ENCODE measurements at places on chromosomes 1 and 21.

DNA sequence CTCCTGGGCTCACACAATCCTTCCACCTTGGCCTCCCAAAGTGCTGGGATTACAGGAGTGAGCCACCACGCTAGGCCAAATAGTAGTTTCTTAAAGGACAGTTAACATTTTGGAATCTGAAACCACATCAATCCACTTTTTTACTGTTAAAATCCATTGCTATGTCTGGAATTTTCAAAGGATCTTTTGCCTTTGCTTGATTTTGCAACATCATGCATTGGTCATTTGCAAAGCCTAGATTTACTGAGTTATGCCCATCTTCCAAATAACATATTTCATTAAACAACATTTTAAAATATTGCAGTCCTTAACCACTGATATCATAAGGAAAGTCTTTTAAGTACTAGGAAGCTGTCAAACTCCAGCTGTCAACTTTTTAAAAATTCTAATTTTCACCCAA is 3.3 kb downstream of the POGZ start:
- no peak for DNase-seq

- DNase-seq: no peak
These were observed 7.5 kb downstream of the MIER1 start for GRCh38 chr1:66932291-66932690.

DNA sequence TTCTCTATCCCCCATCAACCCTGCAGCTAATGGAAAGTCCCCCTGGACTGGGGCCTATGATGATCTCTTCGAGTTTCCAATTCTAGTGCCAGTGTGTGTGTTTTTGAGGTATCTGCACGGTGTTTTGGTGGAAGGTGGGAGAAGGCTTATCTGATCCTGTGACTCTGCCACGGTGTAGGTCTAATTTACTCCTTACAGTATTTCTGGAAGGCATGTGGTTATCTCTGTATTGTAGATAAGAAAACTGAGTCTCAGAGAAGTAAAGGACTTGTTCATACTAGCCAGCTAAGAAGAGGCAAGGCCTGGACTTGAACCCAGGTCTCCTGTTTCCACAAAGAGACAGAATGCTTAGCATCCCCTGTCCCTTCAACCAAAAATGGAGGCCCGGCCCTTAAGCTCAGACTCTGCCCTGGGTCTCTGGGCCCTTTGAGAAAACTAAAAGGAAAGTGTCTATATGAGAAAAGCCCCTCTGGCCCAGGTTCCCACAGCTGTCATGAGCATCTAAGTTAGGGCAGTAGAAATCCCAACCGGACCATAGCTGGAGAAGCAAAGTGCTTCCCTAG is 20.3 kb downstream of the RIMS3 start:
- DNase-seq: no peak

GRCh38 chr1:111649648-111650047 is 30.1 kb downstream of the RAP1A start:
- DNase-seq: no peak

DNA sequence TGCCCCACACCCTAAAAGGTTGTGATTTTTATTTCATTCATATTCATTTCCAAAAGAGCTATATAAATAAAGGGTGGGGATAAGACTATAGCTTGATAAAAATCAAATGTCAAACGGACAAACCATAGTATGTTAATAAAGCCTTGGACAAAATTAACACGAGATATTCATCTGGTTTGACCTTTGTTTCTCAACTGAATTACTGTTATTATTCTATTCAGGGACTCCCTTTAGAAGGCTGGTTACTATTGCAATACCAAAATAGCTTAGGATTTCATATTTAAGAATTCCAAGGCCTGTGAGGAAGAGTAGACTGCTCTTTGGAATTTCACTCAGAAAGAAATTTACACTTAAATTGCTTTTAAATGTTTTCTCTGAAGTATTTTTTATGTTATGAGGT is 10.2 kb upstream of the PALMD start:
- DNase-seq: no peak

DNA sequence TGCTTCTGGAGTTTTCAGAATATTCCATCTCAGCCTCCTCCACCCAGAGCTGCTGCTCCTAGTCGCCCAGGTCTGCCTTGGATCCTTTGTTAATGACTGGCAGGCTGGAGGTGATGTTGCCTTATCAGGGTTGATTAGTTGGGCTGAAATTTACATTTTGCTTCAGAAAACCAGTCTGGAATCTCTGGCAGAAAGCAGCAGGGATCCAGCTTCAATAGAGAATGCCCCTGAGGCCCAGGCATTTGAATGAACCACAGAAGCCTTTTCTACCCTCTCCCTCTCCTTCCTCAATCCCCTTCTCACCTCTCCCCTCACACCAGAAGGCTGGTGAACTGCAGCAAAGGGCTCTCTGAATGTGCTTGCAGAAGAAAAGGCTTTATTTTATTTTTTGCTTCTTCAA is 83.2 kb downstream of the PLXNA2 start:
- no peak for DNase-seq

DNA sequence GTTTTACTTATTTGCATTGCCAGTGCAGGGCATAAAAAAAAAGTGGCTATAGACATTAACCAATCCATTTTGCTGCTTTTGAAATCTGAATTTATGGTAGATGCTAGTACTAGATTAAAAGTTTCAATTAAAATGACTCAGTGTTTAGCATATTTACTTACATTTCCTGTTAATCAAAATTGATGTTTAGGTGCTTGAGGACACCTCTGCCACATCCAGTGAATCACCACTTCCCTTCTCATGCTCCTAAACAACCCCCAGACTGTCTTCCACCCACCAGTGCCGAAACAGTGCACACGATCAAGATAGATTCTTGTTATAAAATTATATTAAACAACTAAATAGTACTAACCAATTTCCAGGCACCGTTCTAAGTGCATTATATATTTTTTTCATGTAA is 32.7 kb downstream of the HSD17B7 start:
- no peak for DNase-seq

DNA sequence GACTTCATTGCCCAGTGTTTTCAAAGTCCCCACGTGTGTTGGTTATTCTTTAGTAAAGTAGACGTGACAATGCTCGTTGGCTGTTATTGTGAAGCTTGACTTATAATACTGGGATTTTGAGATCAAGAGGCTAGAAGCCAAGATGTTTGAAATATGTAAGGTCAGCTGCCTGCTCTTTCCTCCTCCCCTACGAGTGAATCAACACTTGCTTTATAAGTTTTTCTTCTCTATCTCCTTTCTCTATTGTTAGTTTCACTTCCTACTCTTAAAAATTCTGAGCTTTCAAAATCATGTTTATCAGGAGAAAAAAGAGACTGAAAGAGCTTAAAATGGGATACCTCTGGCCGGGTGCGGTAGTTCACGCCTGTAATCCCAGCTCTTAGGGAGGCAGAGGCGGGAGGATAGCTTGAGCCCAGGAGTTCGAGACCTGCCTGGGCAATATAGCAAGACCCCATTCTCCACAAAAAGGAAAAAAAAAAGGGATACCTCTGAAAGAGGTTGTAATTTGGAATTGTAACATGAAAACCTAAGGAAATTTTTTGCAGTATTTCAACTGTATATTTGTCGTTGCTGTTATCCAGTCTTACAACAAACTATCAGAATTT is 72.0 kb downstream of the EPB41 start:
- DNase-seq: no peak

DNA sequence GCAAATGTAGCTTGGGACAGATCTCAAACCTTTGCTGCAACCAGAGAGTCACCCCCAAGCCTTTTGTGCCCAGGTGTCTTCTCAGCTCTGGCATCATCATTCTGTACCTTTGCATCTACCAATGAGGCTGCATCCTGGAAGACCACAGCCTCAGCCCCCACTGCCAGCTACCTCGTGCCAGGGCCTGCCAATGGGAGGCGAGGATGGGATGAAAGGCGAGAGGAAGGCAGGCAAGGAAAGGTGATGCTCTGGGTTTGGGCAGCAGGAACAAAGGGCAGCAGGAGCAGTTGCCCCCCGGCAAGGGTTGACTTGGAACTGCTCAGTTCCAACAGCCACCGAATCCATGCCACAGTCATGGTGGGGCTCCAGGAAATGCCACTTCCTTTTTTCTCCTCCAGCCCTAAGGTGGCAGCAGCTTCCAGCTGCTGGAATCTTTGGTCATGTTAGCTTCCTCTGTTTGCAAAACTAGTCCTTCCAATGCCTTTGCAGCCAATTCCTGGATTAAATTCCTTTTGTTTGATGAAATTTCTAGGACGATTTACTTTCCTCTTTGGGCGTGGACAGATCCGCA is 651.6 kb downstream of the NPHP4 start:
- no peak for DNase-seq

Measured in stimulated activated naive B cell treated with anti-CD40 and anti-IgM and Interleukin-4, amounts not matched to agents 10 μg/mL and 1 μg/mL and 100 μg/mL, for 72 hours (primary cell).